Prostate gland (tissue), 2 donors: ENCODE measurements at places on chromosomes 5 and 9.

GRCh38 chr9:123399803-123400378 is 43.9 kb downstream of the CRB2 start:
- no peak for DNase-seq

DNA sequence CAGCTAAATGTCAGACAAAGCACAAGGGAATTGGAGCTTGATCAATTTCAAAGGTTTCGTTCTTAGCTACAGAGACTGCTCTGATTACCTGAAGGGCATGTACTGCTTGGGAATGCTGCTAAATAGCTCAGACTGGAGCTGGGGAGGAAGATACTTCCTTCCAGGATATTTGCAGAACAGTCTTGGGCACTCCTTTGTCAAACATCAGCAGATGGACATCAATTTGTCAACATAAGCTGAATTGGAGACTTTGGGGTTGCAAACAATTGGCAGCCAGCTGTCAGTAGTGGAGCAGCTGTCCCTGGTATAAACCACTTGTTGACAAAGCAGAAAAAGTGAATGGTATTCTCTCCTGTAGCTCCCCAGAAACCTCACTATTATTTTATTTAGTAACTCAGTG is 182.0 kb downstream of the CCDC192 start:
- peak; percentile 63 for DNase-seq

- no peak for DNase-seq
Observed at GRCh38 chr9:90808398-90808797, 6.8 kb downstream of the SYK start.

GRCh38 chr9:108212184-108212583 is 643.6 kb downstream of the ACTL7B start:
- DNase-seq, result no peak

DNA sequence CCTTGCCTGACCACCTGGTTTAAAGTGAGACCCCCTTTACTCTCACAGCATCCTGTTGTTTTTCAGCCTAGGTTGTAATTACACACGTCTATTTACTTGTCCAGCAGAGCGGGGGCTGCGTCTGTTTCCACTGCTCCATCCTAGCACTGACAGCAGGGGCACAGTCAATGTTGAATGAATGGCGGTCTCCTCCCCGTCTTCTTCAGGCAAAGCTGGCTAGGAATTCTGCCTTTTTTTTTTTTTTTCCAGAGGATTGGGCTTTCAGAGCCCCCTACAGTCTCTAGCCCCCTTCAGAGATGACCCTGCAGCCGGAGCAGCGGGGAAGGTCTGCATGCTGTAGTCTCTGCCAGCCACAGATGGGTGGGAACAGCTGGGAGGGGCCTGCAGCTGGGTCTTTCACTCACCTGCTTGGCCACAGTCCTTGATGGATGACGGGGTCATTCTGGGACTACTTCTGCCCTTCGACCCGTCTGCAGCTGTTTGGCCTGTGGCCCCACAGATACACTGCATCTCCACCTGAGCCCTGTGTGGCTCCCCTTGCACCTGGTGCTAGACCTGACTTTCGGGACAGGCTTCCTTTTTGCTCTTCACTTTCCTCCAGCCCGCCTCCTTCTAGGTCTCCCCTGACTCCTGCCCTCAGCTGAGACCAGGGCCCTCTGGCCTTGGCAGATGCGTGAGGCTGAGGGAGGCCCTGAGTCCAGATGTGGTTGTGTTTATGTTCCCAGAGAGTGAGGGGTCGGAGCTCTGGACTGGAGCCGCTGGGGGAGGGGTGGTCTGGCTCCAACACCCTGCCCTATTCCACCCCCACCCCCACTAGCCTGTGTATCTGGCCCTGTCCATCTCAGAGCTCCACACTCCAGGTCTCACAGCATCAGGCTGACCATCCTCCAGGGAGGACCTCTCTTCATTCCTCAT is 8.0 kb downstream of the PITX1 start:
- no peak for DNase-seq

DNA sequence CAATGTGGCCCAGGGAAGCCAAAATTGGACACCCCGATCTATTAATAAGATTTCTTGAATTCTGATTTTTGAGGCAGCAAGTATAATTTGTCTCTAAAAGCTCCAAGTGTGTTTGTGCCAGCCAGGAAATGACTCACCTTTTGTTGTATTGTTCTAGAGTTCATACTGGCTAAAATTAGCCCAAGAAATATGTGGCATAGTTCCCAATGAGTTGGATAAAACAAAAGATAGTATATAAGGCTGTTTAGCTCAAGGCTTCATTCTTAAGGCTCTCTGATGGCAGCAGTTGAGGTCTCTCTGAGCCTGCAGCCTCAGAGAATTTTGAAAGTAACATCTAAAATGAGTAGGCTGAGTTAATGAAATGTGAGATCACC is 21.6 kb downstream of the HMGXB3 start:
- DNase-seq, result peak; percentile 21

DNA sequence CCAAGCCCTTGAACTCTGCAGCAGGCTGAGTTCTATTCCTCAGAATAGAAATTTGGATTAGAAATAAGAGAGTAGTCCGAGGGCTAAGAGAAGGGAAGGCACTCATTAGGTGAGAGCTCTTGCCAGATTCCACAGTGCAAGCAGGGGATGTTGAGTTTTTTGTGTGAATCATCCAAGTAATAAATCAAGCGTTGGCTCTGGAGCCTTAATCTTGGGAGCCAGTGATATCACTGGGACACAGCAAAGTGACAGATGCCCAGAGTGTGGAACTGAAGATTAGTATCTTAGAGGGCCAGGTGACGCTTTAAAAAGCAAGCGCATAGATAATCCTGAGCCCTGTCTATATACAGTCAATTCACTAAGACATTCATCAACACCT is 60.3 kb downstream of the FOXD1 start:
- no peak for DNase-seq

- no peak for DNase-seq
Observed at GRCh38 chr5:161857358-161857757, 9.4 kb downstream of the GABRA1 start.

- no peak for DNase-seq
Observed at GRCh38 chr5:73215531-73215890, 42.5 kb downstream of the TMEM174 start.

DNA sequence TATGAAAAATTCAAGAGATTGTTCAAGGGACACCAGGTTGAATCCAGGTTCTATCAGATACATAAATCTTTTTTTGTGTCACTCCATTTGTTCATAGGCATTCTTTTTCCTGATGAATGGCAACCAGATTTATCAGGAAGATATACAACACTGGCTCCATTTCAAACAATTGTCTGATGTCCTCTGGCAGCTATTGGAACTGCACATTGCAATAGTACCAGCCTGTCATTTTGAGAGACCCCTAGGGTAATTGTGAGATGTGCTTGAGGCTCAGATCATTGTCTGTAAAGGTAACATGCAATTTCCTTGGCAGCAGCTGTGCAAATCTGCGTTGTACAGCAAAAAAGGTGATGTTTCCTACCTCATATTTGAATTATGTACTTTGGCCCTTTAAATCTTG is 25.9 kb downstream of the KCTD16 start:
- DNase-seq, result no peak

- DNase-seq, result no peak
Observed at GRCh38 chr9:18605766-18606180, 131.8 kb downstream of the ADAMTSL1 start.

DNA sequence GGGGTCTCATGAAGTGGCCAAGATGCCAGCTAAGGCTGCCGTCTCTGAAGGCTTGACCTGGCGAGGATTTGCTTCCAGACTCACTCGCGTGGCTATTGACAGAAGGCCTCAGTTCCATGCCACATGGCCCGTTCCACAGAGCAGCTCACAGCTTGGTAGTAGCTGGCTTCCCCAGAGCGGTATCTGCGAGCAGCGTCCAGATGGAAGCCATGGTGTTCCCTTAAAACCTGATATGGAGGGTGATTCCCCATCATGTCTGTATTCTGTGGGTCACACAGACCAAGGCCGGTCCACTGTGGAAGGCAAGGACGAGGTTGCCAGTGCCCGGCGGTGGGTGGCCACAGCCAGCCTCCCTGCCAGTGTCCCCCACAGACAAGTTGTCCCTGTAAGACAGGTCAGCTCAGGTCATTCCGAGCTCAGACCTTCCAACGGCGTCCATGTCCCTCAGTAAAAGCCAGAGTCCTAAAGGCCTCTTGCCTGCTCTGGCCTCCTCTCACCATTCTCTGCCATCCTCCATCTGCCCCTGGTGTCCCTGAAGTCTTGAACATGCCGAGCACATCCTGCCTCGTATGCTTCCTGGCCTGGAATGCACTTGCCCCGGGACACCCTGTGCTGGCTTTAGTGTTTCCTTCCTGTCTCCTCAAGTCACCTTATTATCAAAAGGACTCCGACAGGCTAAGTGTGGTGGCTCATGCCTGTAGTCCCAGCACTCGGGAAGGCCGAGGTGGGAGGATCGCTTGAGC is 61.3 kb upstream of the LRRTM2 start:
- DNase-seq, result no peak

GRCh38 chr9:76818271-76818670 is 54.0 kb downstream of the PCA3 start:
- DNase-seq, result peak; percentile 21

DNA sequence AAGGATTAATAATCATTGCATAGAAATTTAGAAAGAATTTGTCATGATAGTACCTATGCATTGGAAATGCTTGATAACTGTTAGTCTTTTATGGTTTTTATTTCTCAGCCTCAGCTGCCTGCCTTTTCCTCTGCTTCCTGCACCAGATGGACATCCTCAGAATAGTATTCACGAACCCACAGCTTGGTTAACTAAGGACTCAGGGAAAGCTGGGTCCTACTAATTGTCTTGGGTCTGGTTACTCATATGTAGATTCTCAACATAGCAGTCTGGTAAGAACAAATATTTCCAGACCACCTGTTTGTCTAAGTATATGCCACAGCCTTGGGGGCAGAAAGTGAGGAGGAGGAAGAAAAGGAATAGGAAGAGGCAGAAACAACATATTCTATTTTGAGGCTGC is 464.5 kb upstream of the SMARCA2 start:
- DNase-seq, result no peak

DNA sequence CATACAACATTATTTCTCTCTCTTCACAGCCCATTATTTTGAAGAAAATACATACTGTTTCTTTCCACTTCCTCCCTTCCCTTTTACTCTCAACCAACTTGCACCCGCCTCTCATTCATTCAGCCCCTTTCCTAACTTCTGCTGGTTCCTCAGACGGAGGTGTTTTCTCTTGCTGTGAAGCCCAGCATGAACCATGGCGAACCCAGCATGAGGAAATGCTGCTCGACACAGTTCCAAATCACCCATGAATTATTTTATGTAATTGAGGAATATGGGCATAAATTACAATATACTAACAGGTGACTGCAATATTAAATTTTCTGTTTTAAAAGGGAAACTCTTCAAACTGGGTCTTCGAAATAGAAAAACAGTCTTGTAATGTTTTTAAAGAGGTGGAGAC is 124.8 kb downstream of the MEF2C start:
- DNase-seq, result no peak

DNA sequence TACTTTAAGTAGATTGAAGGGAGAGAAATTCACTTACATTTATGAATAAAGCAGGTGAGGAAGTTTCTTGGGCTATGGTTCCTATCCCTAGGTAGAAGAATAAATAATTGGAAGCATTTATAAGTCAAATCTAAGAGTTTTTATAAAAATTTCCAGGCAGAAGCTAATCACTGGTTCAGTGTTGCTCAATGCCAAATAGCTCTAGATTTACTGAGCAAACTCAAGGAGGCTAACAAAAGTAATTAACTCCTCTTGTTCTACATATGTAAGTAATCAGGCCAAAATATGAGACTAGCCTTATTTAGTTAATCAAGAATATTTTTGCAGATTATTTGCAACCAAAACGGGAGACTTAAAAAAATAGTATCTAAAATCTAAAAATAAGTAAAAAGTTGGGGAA is 472.3 kb downstream of the PLK2 start:
- no peak for DNase-seq

- no peak for DNase-seq
Observed at GRCh38 chr9:1415146-1415545, 365.0 kb downstream of the DMRT2 start.

DNA sequence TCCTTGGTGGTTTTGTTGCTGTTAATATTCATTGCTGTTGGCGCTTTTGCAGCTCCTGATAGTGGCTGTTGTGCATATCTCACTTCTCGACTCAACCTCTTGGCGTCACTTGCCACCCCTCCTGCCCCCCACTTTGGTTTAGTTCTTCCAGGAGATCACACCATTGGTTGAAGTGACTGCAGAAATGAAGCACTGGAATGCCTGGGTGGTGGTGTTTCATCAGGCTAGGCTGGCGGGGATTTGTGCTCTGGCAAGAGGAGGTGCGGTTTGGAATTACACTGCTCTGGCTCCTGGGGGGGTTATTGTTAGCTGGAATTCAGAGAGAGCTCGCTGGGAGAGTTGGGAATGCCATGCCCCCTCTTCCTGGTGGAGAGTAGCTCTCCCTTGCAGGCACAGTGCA is 11.5 kb downstream of the PRRC2B start:
- DNase-seq, result no peak

GRCh38 chr9:113599646-113600022 is 136.1 kb downstream of the RGS3 start:
- no peak for DNase-seq

GRCh38 chr9:134492281-134492691 is 149.3 kb upstream of the COL5A1 start:
- no peak for DNase-seq

GRCh38 chr5:158995694-158996173 is 104.0 kb downstream of the EBF1 start:
- no peak for DNase-seq

- no peak for DNase-seq
Observed at GRCh38 chr5:129996896-129997295, 92.6 kb downstream of the CHSY3 start.

DNA sequence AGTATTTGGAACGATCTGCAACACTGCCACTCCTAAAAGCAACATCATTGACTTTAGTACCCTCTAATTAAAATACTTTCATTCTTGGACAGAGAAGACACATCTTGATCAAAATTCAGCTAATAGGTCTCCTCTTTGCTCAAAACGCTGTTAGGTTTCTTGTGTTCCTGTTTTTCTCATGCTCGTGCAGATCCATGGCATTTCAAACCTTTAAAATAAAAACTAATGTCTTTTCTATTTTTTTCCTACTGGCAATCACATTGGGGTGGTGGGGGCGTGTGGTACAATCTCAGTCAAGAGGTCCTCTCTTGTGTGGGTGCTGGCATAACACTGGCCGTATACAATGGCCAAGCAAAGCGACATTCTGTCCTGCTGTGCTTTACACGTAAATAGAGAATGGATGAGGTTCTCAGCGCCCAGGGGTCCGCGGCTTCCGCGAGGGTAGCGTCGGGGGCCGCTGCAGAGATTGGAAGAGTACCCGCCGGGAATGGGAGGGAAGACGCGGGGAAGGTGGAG is 315 bp upstream of the GPR150 start:
- DNase-seq, result no peak

DNA sequence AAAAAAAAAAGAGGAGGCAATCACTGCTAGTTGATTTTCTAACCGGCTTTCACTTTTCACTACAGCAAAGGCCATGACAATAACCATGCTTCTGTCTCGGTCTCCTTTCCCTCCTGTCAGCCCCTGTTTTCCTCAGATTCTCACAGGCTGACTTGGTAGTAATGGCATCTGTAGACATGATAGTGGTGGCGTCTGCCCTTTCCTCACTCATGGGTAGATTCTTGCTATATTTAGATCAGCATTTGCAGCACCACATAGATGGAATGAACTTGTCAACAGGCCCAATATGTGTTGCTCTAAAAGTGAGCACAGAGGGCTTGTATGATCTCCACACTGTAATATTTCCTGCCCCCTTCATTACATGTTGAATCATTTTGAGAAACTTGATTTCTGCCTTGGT is 120.3 kb upstream of the FTMT start:
- DNase-seq, result no peak

GRCh38 chr5:12840972-12841371 is 936.7 kb upstream of the CTNND2 start:
- DNase-seq, result no peak
